ENCODE measurements at places on chromosomes 2 and 18.

- no peak for DNase-seq
Observed at GRCh38 chr2:231664727-231665126, 43.6 kb upstream of the PTMA start.

DNA sequence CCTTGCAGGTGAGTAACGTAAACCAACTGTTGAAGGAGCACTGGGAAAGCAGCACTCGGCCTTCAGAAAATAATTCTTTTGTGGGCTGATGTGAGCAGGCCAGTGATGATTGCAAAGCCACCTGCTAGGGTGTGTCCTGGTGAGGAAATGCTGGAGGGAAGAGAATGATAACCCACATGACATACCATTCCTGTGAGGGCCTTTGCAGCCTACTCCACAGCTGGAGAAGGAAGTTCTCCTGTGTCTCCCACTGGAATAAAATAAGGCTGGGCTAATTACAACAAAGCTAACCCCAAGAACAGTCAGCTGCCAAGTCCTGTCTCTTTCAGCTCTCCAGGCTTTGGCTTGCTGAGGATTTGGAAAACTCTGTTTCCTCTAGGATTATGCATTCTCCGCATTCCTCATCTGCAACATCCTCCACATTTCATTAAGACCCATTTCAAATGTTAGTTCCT, 16.7 kb upstream of the DSG1 start:
- no peak for DNase-seq

- DNase-seq = no peak
Observed at GRCh38 chr18:3793545-3793944, 343.6 kb downstream of the TGIF1 start.

- no peak for DNase-seq
Observed at GRCh38 chr2:201996006-201996405, 37.6 kb upstream of the FZD7 start.

GRCh38 chr2:10385501-10385900, 62.6 kb downstream of the ODC1 start:
- DNase-seq = no peak

DNA sequence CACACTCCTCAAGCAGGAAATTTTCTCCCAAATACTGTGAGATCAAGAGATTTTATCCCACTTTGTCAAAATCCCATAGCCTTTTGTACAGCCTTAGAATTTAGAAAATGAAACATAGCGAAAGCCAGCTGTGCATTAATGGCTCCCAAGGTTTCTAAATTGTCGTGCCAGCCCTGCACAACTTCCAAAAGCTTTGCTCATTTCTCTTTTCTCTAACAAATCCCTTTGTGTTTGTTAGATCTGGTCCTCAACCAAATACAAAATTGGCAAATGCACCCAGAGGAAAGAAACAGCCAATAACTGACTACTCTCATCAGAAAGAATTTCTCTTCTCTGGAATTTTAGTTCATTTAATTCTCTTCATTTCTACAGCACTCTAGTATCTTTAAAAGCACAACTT, 361.1 kb downstream of the INSIG2 start:
- no peak for DNase-seq

DNA sequence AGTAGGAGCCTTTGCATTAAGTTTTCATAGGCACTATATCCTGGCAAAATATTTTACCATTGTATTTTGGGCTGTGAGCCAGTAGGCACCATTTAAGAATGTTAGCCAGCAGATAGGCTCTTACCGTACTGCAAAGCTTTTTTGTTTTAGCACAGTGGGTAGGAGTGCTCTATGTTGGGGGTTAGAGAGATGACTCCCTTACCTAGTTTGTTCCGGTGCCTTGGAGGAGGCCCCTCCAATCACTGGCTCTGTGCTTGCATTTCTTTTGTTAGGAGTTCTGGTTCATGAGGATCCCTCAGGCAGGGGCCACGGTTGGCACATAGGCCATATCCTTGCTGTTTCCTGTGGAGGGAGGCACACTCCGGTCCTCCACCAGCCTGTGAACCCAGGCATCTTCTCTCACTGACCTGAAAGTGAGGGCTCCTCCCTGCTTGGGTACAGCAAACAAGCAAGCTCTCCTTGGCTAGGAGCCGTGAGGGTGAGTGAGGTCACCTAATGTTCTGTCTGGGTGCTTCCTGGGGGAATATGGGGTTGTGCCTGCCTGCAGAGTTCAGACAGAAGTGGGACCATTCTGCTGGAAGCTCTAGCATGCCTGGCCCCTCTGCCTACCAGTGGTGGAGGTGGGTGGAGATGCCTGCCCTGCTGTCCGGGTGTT, 29.8 kb downstream of the LTBP1 start:
- DNase-seq = no peak

- no peak for DNase-seq
Observed at GRCh38 chr2:99784946-99785345, 295.1 kb upstream of the REV1 start.

DNA sequence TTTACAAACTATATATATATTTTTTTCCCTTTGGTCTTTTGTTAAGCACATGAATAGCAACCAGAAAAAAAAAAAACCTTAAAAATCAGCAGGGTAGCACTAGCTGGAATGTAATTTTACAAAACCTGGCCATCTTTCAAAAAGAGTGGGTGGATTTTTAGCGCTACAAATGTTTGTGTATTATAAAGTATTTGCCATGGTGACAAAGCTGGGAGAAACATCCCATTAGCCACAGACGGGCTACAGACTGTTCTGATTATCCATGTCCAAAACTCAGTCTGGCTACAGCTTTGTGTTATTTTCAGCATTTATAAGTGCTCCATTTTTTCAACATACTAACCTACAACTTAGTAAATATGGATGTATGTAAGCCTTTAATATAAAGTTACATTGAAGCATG, 249.5 kb upstream of the TANK start:
- DNase-seq = peak; percentile 52

DNA sequence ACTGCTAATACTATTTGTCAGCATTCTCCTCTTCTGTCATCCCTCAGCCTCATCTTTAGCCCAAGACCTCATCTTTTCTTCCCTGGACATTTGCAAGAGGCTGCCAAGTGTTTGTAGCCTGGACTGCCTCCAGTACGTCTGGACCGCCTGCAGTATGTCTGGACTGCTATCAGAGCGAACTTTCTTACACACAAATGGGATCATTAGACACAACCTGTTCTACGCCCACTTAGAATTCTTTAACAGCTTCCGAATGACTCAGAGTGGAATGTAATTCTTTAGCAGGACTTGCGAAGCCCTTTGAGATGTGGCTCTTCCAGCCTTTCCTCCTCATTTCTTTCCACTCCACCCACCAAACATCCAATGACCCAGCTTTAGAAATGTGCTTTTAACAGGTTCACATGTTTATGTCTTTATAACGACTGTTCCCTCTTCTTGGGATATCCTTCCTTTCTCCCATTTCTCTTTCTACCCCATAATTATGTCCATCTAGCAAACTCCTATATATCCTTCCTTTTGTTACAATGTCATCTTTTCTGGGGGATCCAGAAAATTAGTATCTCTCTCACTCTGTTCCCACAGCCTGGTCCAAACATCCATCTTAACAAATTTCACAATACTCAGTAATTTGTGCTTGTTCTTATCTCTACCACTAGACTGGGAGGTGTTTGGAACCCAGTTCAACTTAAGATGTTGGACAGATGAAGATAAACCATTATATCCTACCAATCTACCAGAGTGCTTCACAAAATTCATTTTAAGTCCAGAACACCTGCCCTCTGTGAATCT, 171.3 kb upstream of the PGAP1 start:
- DNase-seq = no peak

DNA sequence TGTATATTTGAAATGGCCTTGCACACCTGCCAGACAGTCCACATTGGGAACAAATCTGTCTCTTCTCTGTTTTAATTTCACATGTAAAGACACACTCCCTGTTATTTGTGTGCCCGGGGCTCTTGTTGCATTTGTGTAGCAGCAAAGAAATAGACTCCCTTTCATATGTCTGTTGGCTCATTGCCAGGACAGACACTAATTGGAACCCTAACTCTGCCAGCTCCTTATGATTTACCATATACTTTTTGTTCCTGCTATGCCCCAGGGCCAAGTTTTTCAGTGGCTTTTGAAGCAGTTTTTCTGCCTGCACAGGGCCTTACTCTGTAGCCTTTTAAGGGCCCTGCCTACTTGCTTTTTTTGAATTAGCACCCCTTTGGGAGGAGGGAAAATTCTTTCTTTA, 396.9 kb downstream of the DLGAP1 start:
- no peak for DNase-seq

DNA sequence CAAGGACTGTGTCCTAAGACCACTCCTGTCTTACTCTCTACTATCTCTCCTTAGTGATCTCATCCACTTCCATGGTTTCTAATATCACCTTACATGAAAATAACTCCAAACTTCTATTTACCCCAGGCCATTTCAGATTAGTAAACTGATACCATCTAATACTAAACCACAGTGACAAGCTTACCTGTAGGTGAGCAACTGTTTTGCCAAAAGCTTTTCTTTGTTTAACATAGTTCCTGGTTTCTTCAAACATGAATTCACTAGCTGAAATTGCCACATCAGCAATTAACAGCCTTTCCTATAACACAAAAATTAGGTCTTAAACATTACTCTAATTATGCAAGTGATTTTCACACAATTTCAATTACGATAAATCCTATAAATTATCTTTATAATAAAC, 22.1 kb downstream of the ACADL start:
- DNase-seq = no peak

GRCh38 chr2:172673056-172673683, 62.5 kb upstream of the RAPGEF4 start:
- DNase-seq = no peak

- DNase-seq = no peak
Observed at GRCh38 chr2:208872591-208872990, 466.0 kb downstream of the PTH2R start.

DNA sequence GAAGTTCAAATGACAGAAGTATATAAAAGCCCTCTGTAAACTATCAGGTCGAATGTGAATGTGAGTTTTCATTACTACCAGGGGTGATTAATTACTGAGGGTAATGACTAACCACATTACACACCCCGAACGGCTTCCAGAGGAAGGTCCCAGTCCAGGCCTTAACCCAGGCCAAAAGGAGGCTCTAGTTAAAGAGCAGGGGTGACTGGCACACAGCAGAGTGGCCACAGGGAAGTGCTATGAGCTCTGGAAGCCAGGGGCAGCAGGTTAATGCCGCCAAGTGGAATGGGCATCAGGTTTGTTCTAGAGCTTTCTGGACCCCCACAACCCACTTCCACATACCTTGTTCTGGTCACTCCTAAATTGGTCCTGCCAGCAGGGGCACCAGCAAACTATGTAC, 87.7 kb downstream of the BCL11A start:
- no peak for DNase-seq

GRCh38 chr2:130759906-130760753, 4.8 kb downstream of the AMER3 start:
- DNase-seq = no peak
